ENCODE measurements at places on chromosomes 7 and 10.

- DNase-seq, result no peak
These were observed 76.1 kb upstream of the ANK3 start for GRCh38 chr10:60465801-60466200.

- DNase-seq, result no peak
These were observed 36.8 kb upstream of the DPYSL4 start for GRCh38 chr10:132149917-132150316.

DNA sequence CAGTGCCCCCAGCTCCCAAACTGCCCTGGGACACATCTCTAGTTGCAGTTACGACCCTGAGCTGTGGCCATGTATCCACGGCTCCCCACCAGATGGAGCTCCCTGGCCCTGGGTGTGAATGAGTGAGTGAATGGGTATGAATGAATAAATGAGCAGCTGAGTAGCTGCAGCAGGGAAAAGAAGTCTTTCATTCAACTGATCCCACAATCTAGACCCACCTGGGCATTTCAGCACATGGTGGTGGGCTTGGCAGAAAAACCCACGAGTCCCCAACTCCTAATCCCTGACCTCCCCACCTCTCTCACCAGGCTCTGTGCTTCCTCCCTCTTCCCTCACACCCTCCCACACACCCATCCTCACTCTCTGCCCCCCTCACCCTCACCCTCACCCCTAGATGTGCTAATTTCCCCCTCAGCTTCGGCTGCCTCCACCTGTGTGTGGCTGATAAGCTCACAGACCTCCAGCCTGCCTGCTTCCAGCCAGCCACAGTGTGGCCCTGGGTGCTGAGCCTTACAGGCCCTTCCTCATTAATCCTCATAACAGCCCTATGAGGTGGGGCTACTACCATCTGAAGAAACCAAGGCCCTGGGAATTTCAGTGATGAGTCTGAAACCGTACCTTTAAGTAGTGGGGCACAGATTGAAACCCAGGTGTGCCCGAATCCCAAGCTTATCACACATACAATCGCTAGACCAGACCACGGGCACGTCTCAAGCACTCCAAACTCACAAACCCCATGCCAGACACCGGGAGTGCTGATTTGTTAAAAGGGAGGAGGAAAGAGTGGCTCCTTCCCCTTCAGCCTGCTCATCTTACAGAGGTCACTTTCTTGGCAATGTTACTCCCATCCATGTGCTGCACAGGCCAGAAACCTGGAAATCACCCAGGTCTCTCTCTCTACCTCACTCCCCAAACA, 2.2 kb upstream of the ATP6V1F start:
- DNase-seq, result no peak

- no peak for DNase-seq
These were observed 66.6 kb downstream of the CUBN start for GRCh38 chr10:17062955-17063484.

GRCh38 chr7:30348083-30348560, 63.7 kb downstream of the ZNRF2 start:
- DNase-seq, result no peak

DNA sequence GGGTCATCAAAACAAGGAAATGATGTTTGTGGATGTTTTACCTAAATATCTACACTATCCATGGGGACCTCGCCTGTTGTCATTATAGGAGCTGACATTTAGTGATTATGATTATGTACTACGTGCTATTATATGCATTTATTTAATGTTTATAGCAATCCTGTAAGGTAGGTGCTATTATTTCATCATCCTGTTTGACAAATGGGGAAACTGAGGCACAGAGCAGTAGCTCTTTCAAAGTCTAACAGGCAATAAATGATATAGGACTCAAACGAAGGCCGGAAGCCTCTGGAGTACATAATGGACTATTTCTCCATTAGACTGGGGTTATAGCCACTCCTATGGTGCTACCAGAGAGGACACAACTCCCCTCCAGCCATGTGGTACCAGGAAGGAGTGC, 60.6 kb upstream of the KDM7A start:
- no peak for DNase-seq

DNA sequence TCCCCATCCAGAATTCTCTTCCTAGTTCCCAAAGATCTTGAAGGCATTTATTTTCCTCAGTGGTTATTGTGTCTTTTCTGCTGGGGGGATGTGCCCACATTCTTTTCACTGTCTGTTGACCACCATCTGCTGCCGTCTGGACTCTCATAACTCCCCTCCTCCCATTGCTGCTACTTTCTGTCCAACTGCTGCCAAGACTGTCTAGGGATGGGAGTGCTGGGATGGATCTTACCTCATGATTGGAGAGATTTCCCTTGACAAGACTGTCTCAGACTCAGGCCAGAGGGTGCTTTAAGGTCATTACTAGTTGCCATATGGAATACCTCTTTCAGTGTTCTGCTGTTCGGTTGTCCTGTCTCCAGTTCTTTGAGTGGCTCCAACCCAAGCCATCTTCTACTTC, 141.6 kb downstream of the C1GALT1 start:
- DNase-seq, result no peak

DNA sequence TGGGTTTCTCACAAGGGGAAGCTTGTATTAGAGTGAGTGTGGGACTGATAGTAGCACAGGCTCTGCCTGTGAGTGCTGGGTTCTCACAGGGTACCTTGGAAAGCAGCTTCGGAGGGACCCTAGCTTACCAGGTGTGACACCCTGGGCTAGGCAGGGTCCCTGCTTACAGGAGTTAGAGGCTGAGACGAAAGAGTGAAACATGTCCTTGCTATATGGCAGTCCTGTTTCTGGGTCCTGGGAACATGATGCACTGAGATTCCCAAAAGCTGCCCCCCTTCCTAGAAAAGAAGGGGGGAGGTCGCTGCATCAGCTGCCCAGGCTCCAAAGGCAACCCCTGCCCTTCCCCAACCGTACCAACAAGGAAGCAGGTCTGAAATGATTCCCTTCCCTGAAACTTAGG, 6.3 kb upstream of the ARHGAP22 start:
- no peak for DNase-seq

GRCh38 chr7:41878309-41879295, 175.7 kb upstream of the INHBA start:
- DNase-seq, result no peak

DNA sequence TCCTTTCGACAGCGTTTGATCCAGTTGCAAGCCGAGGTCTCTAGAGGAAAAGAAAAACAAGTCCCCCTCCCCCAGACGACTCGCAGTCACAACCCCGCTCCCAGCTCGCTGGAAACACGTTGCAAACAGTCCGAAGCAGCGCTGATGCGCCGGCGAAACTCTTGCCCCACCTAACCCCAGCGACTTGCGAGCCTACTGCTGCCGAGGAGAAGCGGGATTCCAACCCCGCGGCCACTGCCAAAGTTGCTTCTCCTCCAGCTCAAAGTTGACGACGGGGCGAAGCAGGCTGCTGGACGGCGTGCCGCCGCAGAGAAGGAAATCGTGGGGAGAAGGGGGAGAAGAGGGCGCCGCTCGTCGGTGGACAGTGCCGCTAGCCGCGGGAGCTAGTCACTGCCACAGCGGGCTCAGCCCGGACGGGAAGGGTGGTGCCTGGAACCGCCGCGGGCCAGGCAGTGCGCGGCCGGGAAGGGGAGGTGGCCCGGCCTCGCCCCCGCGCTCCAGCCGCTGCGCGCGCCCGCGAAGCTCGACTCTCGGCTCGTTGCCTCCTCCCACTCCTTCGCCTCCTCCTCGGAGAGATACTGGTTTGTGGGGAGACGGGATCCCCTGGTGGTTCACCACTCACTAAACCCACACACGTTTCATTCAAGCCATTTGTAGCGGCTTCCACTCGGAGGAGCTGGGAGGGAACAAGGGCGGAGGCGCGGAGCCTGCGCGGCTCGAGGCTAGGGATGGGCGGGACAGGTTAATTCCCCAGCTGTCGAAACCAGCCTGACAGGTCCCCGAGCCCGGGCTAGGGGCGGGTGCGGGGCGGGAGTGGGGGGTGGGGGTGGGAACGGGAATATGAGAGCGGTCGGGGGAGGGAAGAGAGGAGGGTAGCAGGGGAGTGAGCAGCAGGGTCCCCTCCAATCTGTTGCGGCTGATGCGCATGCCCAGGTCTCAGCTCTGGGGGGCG, at the start of gene GPR37:
TSS of gene GPR37 (minus strand) at position 392 of the 952 bp plus-strand sequence. CDS start 816 bp downstream, outside the sequence.
- DNase-seq, result no peak

GRCh38 chr10:59362144-59362958, at the start of gene FAM13C:
FAM13C (minus strand) TSS chr10:59362549; CDS start chr10:59362460, 89 bp downstream.
- DNase-seq, result no peak

DNA sequence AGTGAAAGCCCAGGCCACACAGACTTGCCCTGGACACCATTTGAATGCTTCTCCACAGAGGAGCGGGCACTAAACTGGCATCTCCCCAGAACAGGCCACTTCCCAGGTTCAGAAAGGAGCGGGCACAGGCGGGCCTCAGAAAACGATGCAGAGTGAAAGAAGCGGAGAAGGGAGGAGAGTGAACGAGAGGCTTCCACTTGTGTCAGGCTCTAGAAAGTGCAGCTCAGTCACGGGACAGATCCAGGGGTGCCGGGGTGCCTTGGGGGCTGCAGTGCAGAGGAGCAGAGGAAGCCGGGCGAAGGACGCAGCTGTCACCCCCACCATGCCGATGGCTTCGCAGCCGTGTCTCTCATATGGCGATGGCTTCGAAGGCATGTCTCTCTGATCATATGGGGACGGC, 26.1 kb upstream of the PRKAR1B start:
- DNase-seq, result no peak

DNA sequence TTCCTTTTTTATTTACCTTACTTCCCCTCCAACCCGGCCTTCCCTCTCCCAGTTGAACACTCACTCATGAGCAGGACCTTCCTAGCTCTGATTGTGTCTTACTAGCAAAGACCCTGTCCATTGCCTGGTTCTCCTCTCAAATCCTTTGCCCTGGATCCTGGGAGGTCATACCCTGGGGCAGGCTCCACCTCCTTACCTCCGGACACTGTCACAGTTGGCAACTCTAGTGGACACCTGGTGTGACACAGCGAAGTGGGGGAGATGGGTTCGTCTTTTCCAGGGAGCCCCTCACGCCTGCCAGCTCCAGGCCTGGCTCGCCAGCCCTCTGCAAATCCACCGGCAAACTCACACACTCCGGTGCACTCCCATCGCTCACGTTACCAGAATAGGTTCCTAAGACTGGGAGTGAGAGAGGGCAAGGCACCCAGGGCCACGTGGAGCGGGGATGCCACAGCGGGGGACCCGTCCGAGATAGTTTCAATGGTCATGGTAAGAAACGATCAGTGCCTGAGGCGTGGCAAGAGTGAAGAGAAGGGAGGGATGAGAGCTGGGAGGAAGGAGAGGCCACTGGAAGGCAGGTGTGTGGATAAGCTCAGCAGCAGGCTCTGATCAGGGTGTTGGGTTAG, 30.9 kb upstream of the TMEM72 start:
- DNase-seq, result no peak

- DNase-seq, result no peak
These were observed 40.7 kb upstream of the SDK1 start for GRCh38 chr7:3260401-3260715.

DNA sequence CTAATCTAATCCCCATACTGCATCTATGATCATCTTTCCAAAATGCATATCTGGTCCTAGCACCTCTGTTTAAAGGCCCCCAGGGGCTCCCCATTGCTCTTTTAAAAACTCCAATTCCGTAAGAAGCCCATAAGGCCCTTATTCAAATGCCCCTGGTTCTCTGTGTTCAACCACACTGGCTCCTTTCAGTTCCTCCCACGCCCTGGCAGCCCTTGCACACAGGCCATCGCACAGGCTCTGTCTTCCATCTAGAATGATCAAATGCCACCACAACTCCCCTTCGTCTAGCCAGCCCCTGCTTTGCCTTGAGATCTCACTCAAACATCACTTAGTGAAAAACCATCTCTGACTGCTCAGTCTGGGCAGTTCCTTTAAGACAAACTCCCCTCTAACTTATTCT, 112.9 kb upstream of the LYZL2 start:
- no peak for DNase-seq

DNA sequence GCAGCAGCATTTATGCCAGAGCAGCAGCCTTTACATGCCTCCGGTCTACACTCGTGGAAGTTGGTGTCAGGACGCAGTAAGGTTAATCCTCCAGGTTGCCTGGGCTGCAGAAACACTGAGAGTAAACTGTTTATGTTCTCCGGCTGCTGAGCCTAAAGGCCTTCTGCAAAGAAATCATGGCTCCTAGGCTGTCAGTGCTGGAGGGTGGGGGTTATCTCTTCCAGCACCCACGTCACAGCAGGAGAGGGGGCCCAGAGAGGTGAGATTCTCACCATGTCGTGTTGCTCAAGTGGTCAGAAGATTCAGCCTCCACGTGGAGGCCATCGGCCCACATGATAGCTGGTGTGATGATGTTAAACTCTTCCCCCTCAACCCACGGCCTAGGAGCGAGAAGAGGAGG, 41.2 kb downstream of the COL13A1 start:
- no peak for DNase-seq

DNA sequence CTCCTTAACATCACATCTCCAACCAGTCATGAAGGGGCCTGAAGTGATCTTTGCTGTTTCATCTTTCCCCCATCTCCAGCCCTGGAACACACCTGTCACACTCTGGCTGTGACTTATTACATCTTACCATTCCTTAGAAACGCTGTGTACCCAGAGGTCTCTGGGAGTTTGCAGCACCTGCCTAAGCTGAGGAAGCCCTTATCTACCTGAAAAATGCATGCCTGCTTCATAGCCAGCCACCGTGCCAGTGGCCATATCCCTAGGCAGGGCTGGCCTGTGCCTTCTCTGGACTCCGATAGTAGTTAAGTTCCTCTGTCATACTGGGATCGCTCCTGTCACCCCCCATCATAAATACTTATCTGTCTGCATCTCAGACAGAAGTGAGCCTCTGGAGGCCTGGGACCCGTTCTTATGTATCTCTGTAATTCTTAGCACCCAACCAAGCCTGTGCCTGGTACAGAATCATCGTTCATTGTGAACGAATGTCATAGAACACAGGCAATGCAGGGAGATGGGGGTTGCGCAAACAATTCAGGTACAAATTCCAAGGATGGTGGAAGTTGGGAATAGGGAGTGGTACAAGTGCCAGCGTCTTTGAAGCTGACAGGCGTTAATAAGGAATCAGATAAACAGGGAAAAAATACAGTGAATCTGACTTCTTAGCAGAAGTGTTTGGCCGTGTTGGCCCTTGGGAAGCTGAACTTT, 254.6 kb downstream of the CAMK1D start:
- DNase-seq, result no peak

DNA sequence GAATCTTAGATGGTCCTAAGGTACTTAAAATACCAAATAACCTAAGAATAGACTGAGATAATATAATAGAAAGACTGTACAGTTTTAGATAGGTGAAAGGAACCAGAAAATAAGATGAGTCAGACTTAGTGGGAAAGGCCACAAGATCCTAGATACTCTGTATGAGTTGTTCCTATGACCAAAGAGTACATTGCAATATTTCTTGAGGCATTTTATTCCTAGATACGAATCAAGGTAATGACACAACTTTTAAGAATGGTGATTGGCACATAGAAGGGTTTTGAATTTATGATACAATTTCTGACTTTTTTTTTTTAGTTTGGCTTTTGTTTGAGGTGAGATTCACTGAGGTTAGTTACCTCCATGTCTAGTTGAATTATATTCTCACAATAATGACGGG, 30.2 kb downstream of the MGAM start:
- DNase-seq, result no peak

DNA sequence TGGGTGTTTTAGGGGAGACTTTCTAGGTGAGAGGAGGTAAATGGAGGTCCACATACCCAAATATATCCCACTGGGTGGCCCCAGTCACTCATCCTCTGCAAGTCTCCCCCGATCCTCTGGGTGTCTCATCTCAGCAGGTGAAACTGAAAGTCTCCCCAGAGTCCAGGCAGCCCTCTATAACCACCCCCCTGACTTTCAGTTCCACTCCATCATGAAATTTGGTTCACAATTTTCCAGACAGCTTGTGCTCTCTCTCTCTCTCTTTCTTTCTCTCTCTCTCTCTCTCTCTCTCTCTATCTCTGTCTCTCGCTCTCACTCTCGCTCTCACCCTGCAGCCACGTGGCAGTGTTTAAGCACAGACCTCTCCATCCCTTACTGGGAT, 56.7 kb upstream of the ELN start:
- no peak for DNase-seq

- DNase-seq, result no peak
These were observed 445.1 kb upstream of the ZMIZ1 start for GRCh38 chr10:78623578-78624215.

Data from cerebellar nuclear complex (tissue), 1 donor.